DND-41 (cell line): ENCODE measurements at places on chromosomes 12 and 14.
A peak's percentile ranks its signal among the peaks of the same experiment; 100 is the strongest.

GRCh38 chr14:83993545-83993944 is 1536.4 kb upstream of the FLRT2 start:
- DNase-seq, result no peak

DNA sequence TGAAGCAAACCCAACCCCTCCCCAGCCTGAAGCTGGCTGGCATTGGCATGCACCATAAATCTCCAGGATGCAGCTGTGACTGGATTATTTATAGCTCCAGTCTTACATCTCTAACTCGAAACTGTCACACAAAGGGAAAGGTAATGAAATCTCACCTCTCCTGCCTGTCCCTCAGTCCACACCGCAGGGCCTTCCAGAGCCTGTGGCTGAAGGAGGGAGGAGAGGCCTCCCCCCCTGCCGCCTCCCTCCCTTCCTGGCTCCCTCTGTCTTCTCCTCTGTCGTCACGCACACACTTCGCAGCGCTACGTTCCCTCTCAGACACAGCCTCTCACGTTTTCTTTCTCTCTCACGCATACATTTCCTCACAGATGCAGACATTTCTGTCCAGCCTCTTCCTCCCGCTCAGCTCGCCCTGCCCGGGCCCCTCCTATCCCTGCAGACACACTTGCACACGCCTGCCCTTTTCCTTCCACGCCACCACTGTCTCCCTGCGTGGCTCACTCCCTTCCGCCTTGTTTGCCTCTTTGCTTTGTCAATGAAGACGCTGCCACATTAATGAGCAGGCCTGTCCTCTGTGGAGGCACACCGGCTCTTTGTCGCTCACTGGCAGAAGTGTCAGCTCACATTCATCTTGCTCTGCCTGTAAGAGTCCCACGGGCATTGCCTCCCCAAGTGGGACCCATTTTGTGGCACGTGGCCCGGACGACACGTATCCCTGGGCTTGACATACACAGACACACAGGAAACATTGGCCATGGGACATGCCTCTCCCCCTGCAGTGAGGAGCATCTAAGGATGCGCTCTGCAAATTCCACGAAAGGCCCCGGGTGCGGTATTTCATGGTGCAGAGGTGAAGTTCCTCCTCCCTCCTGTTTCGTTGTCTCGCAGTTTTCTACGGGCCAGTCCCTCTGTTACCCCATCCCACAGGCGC is 27.9 kb downstream of the IRF2BPL start:
- peak; percentile 36 for DNase-seq

DNA sequence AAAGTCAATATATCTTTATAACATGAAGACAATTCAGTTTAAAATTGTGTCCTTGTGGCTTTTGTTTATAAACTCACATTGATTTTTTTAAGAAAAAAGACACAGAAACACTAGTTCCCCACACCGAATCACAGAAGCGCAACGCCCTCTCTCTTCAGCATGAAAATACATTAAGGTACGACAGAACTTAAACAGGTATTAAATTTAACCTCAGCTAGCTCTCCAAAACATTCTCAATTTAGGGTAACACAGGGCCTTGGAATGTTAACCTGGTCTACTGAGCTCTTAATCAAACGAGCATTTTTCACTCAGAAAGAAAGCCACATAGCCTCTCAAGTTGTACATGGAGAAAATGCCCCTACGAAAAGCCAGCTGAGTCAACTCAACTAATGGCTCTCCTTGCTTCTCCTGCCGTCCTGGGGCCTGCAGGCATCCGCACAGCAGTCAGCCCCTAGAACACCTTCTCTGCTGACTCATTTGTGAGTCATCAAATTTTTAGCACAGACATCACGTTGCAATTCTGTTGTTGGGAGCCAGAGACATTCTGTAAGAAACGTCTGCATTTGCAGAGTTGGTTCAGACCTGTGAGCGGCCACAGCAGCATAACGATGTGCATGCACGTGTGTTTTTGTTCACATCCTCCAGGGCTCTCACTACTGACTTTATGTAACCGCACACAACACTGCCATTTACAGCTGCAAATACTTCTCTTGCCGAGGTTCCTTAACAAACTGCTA is 141.6 kb downstream of the ITPR2 start:
- no peak for DNase-seq

DNA sequence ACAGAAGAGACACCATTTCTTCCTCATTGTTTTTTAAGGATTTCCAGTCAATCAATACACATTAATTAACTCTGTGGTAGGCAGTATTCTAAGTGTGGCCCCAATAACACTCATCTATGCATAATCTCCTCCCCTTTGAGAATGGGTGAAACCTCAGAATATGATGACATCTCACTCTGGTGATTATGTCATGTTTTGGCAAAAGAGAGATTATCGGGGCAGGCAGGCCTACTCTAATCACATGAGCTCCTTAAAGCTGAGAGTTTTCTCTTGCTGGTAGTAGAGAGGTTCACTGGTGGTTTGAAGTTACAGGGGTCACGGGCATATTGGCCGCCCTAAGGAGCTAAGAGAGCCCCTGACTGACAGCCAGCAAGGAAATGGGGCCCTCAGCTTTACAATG is 7.1 kb upstream of the LGMN start:
- no peak for DNase-seq

DNA sequence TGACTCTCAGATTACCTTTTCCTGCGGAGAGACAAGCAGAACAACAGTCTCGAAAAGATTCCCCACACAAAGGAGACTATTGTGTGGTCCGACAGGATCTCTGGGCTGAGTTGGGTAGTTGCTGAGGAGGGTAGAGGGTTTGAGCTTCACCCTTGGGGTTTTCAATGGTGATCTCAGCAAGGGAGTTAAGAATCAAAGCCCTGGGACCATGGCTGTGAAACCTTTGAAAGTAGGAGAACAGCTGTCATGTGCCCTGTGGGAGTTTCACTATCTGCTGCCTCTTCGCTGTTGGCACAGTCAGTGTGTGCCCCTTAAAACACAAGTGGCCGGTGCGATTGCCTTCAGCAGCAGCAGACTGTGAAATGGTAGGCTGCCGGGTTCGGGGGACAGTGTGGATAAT is 14.2 kb upstream of the PLEK2 start:
- DNase-seq, result no peak

- no peak for DNase-seq
Measured at GRCh38 chr14:95364481-95365209, 44.9 kb upstream of the CLMN start.

- no peak for DNase-seq
Measured at GRCh38 chr12:86613311-86613710, 357.1 kb upstream of the MGAT4C start.

DNA sequence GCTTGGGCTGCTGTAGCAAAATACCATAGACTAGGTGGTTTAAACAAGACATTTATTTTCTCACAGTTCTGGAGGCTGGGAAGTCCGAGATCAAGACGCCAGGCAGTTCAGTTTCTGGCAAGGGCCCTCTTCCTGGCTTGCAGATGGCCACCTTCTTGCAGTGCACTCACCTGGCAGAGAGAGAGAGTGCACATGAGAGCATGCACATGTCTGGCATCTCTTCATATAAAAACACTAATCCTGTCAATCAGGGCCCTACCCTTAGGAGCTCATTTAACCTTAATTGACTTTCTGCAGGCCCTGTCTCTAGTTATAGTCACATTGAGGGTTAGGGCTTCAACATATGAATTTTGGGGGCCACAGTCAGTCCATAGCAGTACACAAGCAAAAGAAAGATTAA is 12.4 kb upstream of the EVL start:
- no peak for DNase-seq
